Thymus (tissue), 14 donors: ENCODE measurements at places on chromosomes 11 and 22.
A peak's percentile ranks its signal among the peaks of the same experiment; 100 is the strongest.

DNA sequence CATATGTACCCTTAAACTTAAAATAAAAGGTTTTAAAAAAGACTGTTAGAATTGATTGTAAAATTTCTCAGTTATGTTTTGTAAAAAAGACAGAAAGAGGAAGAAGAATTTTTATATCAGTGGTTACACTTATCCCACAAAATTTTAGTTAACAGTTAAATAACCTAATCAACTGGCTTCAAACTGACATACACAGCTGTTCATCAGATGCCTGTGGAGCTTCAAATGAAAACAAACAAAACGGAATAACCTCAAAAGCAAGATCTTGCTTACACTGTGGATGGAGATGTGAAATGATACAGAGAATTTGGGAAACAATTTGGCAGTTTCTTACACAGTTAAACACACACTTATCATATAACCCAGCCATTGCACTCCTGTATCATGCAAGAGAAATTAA is 521.0 kb downstream of the ETS1 start:
- H3K27ac ChIP-seq, result no peak overlapping the region
- H3K4me1 ChIP-seq, result no peaks in the 10 kb centered on the region
- no peaks in the 10 kb centered on the region for H3K27me3 ChIP-seq
- no peak for DNase-seq

DNA sequence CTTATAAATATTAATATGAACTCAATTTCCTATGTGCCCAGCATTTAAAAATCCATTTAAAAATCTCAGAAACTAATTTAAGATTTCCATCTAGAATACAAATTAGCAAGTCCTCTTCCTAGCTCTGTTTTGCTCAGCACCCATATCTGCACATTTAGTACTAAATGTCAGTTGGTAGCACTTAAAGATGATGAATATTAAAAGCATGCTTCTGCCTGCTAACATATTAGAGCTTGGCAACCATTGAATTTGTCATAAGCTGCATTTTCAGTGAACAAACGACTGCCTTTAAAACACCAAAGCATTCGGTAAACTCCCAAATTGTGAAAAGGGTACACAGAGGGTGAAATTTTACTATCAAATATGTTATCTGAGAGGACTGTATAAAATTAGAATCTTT is 177.7 kb downstream of the CADM1 start:
- H3K36me3 ChIP-seq, result no peaks in the 10 kb centered on the region
- DNase-seq, result no peak
- no peak overlapping the region for H3K4me3 ChIP-seq
- no peak overlapping the region for H3K27ac ChIP-seq
- H3K27me3 ChIP-seq, result no peaks in the 10 kb centered on the region

- no peak overlapping the region for H3K4me3 ChIP-seq
- no peak overlapping the region for H3K27ac ChIP-seq
- no peaks in the 10 kb centered on the region for H3K36me3 ChIP-seq
- H3K4me1 ChIP-seq, result no peaks in the 10 kb centered on the region
- DNase-seq, result peak; percentile 46
Observed at GRCh38 chr22:43388420-43388851, 23.4 kb upstream of the MPPED1 start.

- no peaks in the 10 kb centered on the region for H3K4me1 ChIP-seq
- no peaks in the 10 kb centered on the region for H3K27me3 ChIP-seq
- DNase-seq, result no peak
Observed at GRCh38 chr11:18144243-18144642, 11.9 kb downstream of the MRGPRX3 start.

DNA sequence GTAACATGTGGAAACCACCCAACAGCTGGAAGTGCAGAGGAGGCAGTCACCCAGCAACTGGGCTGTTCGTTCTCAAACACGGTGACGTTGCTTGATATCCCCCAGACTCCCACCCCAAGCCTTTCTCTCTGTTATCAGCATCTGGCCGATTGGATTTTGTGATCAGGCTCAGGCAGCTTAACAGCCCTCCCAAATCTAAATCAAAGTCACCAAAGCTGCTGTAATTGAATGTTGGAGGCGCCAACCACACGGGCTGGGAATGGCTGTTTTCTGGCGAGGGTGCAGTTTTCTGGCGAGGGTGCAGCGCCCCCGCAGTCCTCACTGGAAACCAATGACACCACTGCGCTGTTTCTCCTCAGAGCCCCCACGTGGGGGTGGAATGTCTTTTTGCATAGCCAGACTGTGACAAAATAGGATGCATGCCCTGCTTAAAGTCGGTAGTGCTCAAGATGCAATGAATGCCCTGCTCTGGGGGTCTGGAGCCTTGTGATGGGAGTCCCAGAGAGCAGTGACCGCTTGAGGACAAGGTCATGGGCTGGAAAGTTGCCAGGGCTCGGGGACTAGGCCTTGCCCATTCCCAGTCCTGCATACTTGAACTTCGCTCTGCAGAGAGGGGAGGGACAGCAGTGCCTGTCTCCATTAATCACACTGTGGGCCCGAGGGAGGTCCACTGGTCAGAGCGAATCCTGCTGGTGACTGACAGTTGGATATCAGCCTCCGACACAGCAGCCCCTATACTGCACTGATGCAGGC is 105.3 kb downstream of the MORC2 start:
- H3K4me3 ChIP-seq, result no peak overlapping the region
- no peak overlapping the region for H3K27ac ChIP-seq
- no peaks in the 10 kb centered on the region for H3K36me3 ChIP-seq
- H3K27me3 ChIP-seq, result no peaks in the 10 kb centered on the region
- DNase-seq, result no peak
